ENCODE measurements at places on chromosomes 2 and 18. TPM values are rescaled to one million over a fixed set of nuclear protein-coding genes. Genes with fewer than 3 reads are reported as not detected.

Gene SAG
- total RNA-seq = not detected

Gene ABCG8
- total RNA-seq = not detected

Gene RBM43
- total RNA-seq = 3.0 TPM

Gene CCDC148
- 0.86 TPM for total RNA-seq

Gene NR4A2
- total RNA-seq = 0.57 TPM

Gene TNFRSF11A
- total RNA-seq = 0.43 TPM

Gene RIT2
- not detected for total RNA-seq

Gene CNDP1
- 0.22 TPM for total RNA-seq

Gene C1QL2
- total RNA-seq = not detected

Gene TEX44
- total RNA-seq = not detected

Gene NEB
- 0.29 TPM for total RNA-seq

Gene COPS7B
- 31.2 TPM for total RNA-seq

Data from placental pericyte (primary cell).